ENCODE measurements at places on chromosomes 11 and 22.
A peak's percentile ranks its signal among the peaks of the same experiment; 100 is the strongest.

- no peak for DNase-seq
Observed at GRCh38 chr11:30110691-30111090, 93.9 kb upstream of the KCNA4 start.

GRCh38 chr11:128894685-128895084 lies 3.5 kb downstream of the KCNJ5 start:
- DNase-seq = no peak

GRCh38 chr11:79616392-79616851 lies 175.6 kb upstream of the TENM4 start:
- DNase-seq = no peak

GRCh38 chr11:45082744-45083543 lies 63.5 kb upstream of the PRDM11 start:
- DNase-seq = no peak

DNA sequence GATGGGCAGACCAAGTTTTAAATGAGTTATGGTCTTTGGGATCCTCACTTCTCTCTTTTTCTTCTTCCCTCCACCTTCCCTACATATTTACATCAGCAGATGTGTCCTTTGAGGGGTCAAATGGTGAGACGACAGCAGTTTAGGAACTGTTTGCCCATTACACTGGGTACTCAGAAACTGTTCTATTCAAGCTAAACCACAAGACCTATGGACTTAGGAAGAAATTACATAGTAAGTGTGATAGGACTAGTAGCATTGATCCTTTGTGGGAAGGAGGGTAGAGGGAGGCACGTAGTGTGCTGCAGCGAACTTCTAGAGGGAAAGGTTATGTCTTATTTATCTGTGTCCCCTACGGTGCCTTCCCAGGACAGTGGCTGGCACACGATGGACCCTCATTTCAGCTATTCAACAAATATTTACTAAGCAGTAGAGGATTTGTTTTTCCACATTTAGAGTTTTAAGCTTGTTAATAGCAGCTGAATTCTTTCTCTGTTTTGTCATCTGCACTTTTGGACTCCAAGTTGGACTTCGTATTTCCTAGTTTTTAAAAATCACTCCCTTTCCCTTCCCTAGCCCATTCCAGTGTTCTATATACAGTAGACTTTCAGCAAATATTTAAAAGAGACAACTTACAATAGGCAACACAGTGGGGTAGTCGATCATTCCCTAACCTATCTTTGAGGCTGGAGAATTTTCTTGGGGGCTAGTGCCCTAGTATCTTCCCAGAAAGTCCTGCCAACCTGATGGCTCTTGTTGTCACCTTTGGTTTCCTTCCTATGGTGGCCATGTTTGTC lies 13.9 kb downstream of the FZD4 start:
- no peak for DNase-seq

GRCh38 chr11:112345706-112346105 lies 85.0 kb upstream of the PLET1 start:
- no peak for DNase-seq

GRCh38 chr11:110527146-110527545 lies 97.4 kb downstream of the FDX1 start:
- no peak for DNase-seq

GRCh38 chr11:113796663-113797259 lies 17.2 kb downstream of the CLDN25 start:
- DNase-seq = peak; percentile 66

- DNase-seq = no peak
Observed at GRCh38 chr11:70065318-70066135, 12.6 kb upstream of the ANO1 start.

DNA sequence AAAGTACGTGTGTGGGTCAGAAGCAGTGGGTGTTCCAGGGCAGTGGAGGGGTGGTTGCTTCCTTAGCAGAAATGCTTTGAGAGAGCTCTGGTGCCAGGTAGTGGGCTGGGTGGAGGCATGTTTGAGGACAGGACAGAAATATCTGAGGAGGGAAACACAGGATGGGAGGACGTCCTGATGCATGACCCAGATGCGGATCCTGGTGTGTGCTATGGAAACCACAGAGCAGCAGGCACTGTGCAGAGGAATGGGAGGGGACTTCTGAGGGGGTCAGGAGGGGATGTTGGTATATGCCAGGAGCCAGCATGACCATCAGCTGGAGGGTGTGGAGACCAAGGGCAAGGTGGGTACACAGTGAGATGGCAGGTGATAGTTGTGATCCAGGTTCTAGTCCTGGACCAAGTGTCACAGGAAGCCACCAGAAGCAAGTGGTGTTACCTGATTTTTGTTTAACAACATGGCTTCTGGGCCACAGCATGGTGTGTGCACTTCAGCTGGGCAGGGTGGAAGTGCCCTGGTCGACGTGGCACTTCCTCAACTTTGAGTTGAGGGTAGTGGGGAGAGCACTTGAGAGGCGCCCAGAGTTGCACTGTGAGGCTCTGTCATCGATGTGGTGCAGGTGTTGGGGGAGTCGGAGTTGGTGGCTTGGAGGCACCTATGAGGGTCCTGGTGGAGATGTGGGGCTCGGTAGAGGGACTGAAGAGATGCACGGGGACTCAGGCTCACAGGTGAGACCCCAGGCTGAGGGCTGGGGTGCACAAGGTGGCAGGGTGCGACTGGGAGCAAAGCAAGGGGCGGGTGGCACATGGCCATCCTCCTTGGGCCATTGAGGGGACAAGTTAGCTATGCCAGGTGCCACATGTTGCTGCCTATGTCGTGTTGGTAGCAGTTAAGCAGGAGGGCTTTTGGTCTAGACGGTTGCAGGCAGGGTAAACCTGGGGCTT lies 7.5 kb downstream of the DGCR8 start:
- DNase-seq = no peak

GRCh38 chr22:38271927-38272372 lies 860 bp downstream of the TMEM184B start:
- DNase-seq = peak; percentile 54

GRCh38 chr11:114362958-114363357 lies 37.4 kb downstream of the C11orf71 start:
- DNase-seq = no peak
